ENCODE measurements at places on chromosomes 16 and 17. TPM values are rescaled to one million over a fixed set of nuclear protein-coding genes. Genes with fewer than 3 reads are reported as not detected.

DNA sequence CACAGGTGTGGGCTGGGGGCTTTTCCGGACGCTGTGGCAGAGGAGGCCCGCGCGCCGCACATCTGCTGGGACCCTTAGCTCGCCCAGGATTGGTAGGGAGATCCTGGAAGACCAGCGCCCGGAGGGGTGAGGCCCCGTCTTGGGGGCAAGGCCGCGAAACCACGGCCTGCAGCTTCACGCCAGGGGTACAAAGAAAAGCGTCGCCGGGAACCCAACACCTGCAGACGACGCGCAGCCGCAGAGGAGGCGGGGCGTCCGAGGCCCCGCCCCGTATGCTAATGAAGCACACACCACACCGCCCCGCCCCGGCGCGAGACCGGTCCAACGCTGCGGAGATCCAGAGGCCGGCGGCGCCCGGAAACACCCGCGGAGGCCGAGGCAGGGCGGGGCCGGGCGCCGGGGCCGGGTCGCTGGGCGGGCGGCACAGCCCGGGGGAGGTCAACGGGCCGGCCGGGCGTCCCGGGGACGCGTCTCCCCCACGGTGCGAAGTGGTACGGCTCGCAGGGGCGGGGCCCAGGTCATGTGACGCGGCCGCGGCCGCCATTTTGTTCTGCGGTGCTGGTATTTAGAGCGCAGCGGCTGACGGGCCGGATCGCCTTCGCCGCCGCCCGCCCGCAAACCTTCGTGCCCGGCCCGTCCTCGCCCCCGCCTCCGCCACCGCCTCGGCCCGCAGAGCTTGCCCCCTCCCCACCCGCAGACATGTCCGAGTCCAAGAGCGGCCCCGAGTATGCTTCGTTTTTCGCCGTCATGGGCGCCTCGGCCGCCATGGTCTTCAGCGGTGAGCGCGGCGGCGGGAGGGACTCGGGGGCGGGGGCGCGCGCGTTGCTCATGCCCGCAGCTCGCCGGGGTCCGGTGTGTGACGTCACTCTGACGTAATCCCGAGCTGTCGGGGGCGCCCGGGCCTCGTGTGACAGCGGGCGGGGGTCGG lies at the start of gene ATP6V0C:
TSS of gene ATP6V0C (plus strand) at position 548 of the 928 bp plus-strand sequence. CDS start at position 700, 152 bp downstream.
- peak; percentile 83 for DNase-seq

GRCh38 chr17:42065201-42065600 lies 14.8 kb upstream of the C17orf113 start:
- no peak for DNase-seq

GRCh38 chr17:72359274-72359673 lies 238.5 kb downstream of the SOX9 start:
- no peak for DNase-seq

VMP1 gene
- 262 TPM for polyA plus RNA-seq

- no peak for DNase-seq
Measured at GRCh38 chr17:56528696-56529095, 64.8 kb upstream of the NOG start.

OR3A3 gene
- polyA plus RNA-seq = not detected

RAI1 gene
- 3.4 TPM for polyA plus RNA-seq

GRCh38 chr16:1220098-1220728 lies 4.9 kb downstream of the TPSG1 start:
- no peak for DNase-seq

GRCh38 chr16:81632392-81633146 lies 146.5 kb upstream of the PLCG2 start:
- DNase-seq = no peak

DNA sequence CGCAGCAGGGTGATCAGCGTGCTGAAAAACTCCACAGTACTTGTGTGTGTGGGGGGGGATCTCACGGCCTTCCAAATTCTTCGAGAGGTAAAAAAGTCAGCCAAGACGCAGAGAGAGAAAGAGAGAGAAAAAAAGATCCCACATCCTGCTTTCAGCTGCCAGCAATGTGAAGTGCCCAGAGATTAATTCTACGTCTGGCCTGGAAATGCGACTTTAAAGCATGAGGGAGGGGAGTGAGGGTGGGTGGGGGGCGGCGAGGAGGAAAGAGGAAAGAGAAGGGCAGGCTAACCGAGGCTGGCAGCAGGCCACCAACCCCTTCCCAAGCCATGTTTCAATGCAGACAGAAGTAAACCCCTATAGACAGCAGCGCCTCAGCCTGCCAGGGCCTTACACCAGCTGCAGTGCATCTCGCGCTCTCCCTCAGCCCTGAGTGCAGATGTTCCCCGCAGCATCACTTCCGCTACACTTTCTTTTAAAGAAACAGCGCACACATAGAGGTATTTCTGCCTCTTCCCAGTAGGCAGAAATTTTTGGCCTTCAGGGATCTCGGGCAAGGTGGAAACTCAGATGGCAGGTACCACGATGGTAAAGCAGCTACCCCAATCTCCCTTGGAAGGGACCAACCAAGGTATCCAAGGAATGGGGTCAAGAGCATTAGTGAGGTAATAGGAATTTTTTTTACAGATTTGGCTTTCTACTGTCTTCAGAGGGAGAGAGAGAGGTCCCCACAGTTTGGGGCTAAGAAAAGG lies 87.8 kb downstream of the SMG6 start:
- DNase-seq = no peak

GRCh38 chr16:62638964-62639870 lies 603.0 kb upstream of the CDH8 start:
- no peak for DNase-seq

SCPEP1 gene
- 20.9 TPM for polyA plus RNA-seq

DNA sequence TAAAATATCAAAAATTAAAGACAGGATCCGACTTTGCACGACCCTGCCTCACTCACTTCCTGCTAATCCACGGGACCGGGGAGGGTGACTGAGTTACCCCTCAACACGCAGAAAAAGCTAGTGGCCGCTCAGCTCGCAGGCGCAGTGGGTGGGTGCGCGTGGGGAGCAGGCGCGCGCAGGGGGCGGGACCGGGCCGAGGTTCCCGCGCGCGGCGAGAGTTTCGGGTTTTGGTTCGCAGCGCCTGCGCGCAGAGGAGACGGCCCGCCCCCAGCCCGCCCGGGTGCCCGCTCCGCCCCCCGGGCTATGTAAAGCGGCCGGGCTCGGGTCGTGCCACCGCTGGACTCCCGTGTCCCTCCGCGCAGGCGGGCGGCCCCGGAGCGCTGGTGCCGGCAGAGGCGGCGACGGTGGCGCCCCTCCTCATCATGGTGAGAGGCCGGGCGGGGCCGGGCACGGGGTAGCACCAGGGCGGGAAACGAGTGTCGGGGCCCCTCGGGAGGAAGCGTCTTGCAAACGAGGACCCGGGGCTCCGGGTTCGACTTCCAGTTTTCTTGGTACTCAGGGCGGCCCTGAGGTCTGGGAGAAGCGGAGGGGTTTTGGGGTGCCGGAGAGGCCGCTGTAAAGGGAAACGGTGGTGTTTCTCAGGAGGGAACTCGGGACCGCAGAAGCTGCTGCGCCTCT lies at the start of gene CNP:
TSS of gene CNP (plus strand) at position 333 of the 678 bp plus-strand sequence. CDS start at position 423, 90 bp downstream.
- peak; percentile 82 for DNase-seq

- DNase-seq = peak; percentile 75
Measured at GRCh38 chr17:77963441-77963840, 4.9 kb downstream of the TNRC6C start.

DNA sequence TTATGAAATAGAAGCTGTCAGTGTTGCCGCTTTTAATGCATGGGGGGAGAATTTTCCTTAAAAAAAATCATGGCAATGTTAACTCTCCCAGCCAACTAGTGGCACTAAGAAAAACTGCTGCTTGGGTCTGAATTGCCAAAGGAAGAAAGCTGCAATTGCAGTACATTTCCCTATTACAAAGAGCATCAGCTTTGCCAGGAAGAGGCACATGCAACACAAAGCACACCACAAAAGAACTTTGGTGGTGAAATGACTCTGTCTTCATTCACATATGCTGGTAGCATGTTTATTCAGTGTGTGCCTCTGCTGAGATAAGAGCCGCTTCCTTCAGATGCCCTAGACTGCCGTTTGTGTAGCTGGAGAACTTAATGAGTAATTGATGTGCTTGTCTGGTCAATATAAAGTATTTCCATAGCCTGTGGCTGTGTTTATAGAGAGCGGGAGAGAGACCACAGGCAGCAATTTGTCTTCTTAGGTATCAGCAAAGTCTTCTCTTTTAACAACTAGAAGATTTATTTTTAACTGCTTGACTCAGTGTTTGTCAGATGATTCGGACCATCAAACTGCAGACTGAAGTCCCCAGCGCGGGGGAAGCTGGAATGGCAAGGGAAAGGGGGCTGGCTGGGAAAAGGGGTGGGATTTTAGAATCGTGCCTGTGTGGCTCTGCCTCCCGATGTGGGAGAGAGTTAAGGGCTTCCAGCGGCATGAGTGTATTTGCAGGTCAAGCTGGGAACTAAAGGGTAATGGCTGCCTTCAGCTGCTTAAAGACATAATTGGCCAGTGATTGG lies 115.1 kb downstream of the MRTFB start:
- no peak for DNase-seq

OR1F1 gene
- polyA plus RNA-seq = 0.90 TPM

- DNase-seq = no peak
Measured at GRCh38 chr16:63426275-63426870, 1390.1 kb upstream of the CDH8 start.

CSH1 gene
- polyA plus RNA-seq = not detected

DNA sequence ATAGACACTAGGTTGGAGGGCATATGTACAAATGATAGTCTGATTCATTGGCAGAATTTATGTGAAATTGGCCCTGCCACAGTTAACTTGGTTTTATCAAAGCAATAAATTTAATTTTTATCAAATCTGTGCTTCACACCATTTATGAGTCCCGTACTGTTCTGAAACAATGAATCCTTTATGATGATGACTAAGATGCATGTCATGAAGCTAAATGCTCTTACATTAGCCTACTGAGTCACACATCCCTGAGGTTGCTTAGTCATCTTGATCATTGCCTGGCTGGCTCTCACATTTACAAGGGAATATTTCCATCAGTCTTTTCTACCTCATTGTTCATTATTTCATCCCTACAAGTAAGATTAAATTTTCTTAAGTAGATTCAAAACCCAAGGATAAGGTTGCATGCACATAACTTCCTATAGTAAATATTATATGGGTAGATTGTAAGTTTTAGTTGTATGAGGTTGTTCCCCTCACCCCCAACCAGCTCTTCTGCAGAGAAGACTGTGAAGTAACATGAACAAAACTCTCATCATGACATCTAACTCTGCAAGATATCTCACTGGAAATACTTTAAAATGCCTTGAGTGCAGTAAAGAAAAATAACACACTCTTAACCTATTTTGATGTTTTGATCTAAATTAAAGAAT lies 170.7 kb downstream of the CYB561 start:
- DNase-seq = peak; percentile 40

DNA sequence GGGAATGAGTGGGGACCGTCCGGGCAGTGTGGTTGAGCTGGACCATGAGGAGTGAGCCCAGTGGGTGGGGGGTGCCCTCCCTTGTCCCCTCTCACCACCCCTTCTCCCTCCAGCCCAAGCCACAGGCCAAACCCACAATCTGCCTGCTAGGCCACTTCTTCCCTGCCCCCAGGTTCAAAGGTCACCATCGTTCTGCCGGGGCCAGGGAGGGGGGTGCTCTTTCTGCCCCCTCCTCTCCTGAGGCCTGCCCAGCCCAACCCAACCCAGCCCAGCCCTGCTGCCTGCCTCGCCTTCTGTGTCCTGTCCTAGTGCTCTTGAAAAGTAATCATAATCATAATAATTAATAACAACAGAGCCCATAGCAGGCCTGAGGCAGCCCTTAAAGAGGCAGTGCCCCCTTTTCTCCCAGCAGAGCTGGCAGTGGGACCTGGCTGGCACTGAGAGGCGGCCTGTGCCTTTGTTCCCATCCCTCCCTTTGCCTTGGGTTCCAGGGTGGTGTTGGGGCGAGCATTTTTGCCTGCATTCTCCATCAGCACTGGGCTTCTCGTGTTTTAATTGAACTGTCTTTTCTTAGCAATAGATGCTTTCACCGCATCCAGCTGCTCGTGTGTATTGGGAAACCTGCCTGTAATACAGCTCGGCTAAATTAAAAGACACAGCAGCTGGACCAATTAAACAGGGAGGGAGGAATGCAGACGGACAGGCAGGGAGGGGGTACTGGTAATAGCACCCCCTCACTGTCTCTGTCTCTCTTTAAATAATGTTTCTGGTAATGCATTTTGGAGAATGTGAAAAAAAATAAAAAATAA lies 46.8 kb downstream of the SREBF1 start:
- DNase-seq = no peak

DNA sequence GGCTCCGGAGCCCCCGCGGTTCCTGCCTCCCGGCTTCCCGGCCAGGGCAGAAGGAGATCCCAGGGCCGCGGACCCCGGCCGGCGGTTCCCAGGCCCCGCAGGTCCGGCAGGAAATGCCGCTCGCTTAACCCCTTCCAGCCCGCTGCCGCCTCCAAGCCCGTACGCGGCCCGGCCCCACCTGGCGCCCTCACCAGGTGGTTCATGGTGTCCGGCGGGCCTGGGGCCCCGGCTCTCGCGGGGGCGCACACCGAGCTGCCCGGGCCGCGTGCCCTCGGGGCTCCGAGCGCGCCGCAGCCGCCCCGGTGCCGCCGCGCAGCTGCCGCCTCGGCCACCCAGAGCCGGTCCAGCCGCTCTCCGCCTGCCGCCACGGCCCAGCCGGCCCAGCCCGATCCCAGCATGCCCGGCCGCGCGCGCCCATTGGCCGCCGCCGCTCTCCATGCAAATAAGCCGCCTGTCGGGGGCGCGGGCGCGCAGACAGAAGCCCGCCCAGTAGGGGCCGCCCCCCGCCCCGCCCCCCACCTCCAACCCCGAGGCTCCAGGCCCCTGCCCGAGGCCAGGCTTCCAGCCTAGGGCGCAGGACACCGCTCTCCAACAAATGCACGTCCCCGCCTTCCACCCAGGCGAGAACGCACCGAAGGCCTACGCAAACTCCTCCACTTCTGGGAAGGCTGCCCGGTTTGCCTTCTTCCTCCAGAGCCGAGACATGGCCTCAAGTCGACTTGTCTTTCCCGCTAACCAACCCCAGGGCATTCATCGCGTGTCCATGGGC lies at the start of gene BCAR1:
TSS of gene BCAR1 (minus strand) at position 345 of the 769 bp plus-strand sequence. CDS start at position 203, 142 bp downstream.
- DNase-seq = peak; percentile 86

GRCh38 chr17:17035490-17035889 lies 6.8 kb upstream of the MPRIP start:
- no peak for DNase-seq

GRCh38 chr17:72699545-72699944 lies 392.9 kb downstream of the SLC39A11 start:
- DNase-seq = no peak

- no peak for DNase-seq
Measured at GRCh38 chr17:82864713-82865248, 25.0 kb upstream of the ZNF750 start.

PRDM7 gene
- 0.03 TPM for polyA plus RNA-seq

IL34 gene
- polyA plus RNA-seq = 1.3 TPM

GINS2 gene
- polyA plus RNA-seq = 10.6 TPM

MARCHF10 gene
- not detected for polyA plus RNA-seq

CCL7 gene
- not detected for polyA plus RNA-seq

GRCh38 chr16:20851601-20852000 lies 45.3 kb downstream of the REXO5 start:
- DNase-seq = peak; percentile 72

GRCh38 chr16:90004577-90004976 lies 14.7 kb downstream of the DBNDD1 start:
- no peak for DNase-seq

SLFN12L gene
- not detected for polyA plus RNA-seq

DNA sequence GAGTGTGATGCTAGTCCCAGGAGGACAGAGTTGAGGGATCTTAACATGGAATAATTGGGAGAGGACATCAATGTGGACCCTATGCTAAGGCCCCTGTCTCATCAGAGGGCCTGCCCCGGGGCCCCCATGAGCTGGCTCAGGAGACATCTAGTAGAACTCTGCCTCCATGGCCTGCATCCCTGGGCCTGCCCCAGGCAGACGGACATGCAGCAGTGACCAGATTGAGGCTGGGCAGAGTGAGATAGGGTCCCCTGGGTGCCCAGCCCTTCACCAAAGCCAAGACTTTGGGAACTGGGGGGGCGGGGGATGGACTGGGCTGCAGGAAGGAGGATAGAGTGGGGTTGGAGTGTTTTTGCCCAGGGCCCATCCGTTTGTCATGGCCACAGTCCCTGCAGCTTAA lies 115.2 kb downstream of the CCDC182 start:
- no peak for DNase-seq

Data from HepG2 (cell line).